ENCODE measurements at places on chromosomes 2 and 18.

DNA sequence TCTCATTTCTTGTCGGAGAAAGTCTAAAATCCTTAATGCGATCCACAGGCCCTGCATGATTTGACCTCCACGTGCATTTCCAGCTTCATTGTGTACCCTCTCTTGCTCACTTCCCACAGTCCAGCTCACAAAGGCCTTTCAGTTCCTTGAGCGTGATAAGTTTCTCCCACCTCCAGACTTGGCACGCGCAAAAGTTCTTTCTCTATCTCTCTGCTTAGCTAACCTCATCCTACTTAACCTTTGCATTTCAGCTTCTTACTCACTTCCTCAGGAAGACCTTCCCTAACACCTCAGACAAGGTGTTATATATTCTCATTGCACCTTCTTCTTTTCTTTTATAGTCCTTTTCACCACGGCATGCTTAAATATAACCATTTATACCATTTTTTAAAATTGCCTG is 124.8 kb upstream of the XPO1 start:
- DNase-seq = no peak

- DNase-seq = no peak
Observed at GRCh38 chr2:11104794-11105660, 50.2 kb upstream of the SLC66A3 start.

DNA sequence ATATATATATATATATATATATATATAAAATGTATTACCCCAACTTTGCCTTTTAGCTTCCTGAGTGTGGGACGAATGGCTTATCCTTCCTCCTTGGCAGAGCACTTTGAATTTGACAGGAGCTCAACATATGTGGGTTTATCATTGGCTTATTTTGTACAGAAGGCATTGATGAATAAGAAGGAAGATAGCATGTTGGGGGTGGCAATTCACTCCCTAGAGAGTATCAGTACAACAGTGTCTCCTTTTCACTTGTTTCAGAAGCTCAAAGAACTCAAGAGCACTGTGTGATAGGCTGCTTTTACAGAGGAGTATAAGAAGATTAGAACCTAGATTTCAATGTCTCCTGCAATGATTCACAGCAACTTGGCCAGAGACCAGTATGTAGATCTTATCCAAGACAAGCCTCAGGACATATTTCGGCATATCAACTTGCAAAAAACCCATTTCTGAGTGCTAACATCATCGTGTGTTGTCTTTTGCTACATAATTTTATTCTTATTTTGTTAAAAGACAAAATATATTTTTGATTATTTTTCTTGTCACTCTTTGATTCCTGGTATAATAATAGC is 345.8 kb downstream of the SOCS6 start:
- DNase-seq = no peak

GRCh38 chr2:17790536-17790935 is 25.7 kb upstream of the MSGN1 start:
- no peak for DNase-seq

DNA sequence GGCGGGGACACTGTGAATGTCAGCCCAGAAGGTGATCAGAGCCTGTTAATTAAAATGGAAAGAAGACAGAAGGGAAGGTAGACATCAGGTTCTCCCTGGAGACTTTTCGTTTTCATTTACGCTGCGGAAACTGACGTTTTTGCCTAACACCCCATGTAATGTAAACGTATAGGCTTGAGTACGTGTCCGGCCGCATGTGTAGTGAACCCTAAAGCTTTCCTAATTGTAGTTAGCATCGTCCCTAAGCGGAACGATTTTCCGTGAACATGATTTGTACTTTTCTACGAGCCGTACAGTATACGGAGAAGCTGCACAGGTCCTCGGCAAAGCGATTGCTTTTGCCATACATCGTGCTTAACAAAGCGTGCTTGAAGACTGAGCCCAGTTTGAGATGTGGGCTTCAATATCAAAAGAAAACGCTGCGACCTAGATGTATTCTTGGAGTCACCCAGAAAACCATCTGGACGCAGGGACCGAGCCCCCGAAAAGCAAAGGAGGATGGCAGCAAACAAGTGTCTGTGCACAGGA is 284 bp downstream of the TIMM21 start:
- DNase-seq = no peak

DNA sequence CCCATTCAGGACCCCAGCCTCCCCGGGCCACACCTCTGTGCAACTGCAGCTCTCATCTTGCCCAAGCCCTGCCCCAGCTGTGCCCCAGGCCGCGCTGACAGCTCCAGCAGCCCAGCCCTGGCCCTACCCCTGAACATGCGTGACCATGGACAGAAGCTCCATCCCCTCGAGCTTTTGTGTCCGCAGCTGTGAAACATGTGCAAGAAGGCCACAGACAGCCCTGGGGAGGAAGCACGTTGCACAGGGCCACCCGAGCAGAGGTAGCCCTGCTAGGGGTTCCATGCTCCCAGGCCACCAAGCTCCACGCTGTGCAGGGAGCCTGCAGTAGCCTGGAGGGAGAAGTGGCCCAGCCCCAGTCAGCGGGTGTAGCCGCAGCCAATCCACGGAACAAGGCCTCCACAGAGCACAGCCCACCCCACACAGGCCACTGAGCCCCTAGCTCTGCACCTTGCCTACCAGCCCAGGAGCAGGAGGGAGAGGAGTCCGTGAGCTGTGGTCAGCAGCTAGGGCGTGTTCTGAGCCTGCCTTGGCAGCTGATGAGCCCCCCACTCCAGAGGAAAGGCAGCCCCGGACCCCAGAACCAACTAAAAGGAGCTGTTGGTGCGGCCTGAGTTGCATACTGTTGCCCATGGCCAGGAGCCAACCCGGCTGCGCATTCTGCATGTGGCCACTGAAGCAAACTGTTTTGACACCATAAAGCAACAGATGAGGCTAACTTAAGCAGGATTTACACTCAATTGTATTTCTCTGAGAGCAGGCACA is 184.0 kb downstream of the SEPTIN10 start:
- no peak for DNase-seq

- no peak for DNase-seq
Observed at GRCh38 chr2:168894720-168895119, 4.5 kb upstream of the SPC25 start.

DNA sequence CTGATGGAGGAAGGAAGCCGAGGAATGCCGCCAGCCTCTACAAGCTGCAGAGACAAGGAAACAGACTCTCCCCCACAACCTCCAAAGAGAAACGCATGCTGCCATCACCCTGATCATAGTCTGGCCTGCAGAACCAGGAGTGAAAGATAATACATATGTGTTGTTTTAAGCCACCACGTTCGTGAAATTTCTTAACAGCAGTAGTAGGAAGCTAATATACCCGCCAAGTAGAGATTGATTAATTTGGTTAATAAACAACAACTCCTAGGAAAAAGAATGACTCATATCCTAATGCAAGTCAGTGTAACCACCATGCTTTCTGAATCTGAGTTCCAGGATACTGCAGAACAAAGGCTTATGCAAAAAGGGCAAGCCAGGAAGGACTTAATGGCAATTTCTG is 36.6 kb downstream of the LONRF2 start:
- no peak for DNase-seq

DNA sequence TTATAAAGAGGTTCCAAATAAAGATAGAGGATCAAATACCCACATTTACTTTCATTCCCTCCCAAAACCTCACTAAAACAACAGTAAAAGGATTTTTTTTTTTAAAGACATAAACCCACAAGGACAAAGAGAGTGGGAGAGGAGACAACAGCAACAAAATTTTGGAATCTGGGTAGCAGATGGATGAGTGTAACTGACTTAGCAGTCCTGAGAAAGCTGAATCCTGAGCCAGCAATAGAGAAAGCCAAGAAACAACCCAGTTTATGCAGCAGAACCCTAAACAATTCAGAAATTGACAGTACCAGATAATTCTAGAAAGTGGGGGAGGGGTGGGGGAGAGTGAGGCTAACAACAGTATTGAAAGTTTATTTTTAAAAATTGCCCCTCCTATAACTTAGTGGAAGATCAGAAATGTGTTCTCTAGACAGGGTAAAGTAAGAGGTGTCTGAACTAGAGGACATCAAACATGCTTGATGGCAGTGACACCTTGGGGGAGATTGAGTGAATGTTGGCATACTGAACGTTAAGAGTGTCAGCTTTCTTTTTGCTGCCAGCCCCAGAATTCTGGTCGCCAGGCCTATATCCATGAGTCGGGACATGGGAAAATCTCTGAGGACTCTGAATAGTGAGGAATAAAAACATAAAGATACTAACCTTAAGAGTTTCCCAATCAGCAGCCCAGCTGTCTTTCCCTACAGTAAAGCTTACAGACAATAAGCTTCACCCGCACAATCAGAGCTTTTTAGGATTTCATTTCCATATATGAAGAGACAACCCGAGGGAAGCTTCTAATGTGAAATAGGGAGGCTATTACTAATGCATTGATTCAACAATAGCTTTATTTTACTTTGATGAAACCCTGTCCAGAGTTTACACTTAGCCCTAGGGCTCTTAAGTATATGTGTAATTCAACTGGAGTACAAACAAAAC is 128.0 kb upstream of the ALPP start:
- DNase-seq = no peak

- peak; percentile 91 for DNase-seq
Observed at GRCh38 chr2:7555260-7555659, 638.0 kb downstream of the RNF144A start.

- no peak for DNase-seq
Observed at GRCh38 chr2:56291711-56292110, 107.9 kb downstream of the CCDC85A start.

DNA sequence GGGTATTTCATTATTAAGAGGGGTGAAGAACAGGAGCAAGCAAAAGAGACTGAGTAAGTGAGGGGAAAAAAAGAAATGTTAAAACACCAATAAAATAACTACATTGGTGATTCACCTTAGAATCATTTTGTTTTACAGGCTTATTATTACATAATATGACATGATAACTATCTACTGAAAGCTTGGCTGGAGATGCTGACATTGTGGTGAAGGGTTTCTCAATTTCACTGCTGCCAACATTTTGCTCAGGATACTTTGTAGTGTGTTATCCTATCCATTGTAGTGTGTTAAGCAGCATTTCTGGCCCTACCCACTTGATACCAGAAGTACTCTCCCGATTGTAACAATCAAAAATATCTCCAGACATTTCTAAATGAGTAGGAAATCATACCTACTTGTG is 1564.6 kb upstream of the NXPH2 start:
- DNase-seq = no peak

- no peak for DNase-seq
Observed at GRCh38 chr18:67276638-67277037, 239.9 kb downstream of the DSEL start.

- no peak for DNase-seq
Observed at GRCh38 chr18:71784777-71785176, 759.4 kb downstream of the CBLN2 start.

DNA sequence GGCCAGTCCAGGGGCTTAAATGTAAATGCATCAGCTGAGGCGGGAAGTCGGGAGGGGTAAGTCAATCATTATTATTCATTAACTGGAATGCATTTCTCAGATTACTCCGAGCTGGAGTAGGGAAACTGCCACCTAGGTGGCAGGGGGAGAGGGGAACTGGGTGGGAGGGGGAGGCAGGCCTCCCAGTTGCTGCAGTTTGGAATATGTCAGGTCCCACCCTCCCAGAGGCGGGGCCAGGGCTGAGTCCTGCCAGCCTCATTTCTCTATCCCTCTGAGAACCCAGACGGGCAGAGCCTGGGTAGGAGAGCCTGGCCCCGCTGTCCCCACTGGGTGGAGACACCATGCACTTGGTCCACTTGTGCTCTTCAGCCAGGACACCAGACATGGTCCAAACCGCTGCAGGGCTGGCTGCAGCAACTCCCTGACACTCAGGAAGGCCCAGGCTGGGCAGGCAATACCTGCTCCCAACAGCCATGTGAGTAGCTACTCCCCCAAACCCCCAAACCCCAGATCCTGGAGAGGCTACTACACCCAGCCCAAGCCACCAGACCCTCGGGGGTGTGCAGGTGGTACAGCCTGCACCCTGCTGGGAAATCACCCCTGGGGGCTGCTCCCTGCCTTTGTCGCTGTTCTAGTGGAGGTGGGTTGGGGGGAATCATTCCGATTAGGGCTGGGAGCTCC is at the start of gene GPBAR1:
GPBAR1 (plus strand) TSS at position 274 of the 681 bp plus-strand sequence. CDS start 1,710 bp downstream, outside the sequence.
- DNase-seq = no peak

DNA sequence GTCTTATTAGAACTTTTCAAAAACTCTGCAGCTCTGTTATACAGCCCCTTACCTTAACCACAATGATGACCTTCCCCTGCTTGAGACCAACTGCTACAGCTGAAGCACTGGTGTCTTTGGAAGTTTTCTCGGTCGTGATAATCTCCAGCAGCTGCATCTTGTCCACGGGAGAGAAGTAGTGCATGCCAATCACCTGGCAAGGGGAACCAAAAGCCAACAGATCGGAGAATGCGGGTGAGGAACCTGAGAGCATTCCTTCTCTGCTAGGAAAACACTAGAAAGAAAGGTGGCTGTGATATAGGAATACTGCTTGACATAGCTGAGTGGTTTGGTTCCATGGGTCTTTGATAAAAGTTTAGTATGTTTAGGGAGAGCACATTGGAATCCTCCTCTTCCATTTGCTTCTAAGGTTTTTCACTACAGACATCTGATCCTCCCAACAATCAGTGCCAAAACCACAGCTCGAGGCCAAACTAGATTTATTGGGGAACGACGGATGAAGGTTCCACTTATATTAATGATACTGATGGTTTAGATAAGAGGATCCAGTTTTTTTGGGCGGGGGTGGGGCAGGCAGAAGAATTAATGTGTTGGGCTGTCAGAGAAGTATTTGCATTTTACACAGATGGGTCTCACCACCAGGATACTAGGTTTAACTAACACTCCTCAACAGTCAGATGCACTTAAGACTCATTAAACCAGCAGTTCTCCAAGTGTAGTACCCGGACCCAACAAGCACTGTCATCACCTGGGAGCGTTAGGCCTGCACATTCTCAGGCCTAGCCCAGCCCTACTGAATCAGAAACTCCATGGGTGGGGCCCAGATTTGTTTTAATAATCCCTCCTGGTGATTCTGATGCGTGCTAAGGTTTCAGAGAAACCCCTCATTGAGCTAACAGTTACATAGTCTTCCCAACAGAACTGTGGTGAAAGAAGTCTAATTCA is 22.4 kb downstream of the GAREM2 start:
- no peak for DNase-seq

DNA sequence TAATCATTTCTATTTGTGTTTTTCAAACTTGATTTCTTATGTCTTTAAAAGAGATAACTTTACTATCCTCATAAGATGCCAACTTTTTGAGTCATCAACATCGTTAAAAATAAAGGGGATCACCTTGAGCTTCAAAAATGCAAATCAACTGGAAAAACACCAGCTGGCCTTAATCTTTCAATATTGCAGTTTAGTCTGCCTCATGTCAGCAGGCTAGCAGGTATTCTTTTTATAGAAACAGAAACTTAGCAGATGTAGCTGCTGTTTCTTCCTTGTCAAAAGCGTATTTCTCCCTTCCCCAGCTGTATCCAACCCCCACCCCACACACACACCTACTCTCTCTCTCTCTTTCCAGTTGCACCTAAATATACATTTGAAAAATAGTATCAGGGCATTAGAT is 154.1 kb upstream of the ZNF804A start:
- no peak for DNase-seq

DNA sequence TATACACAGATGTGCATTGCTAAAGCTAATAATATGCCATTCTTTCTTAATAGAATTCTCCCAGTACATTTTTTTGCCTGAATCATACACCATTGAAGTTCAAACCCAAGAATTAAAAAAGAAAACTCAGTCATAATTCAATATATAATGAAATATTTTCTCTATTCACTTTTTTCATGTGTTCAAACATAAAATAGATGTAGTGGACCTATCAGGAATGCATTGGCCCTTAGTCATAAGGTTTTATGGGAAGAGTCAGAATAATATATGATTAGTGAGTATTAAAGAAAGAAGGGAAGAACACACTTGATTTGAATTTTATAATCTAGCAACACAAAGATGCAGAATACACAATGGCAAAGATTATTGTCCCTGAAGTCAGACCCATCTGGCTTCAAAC is 297.0 kb upstream of the COL3A1 start:
- DNase-seq = no peak

GRCh38 chr18:47331026-47331425 is 79.6 kb upstream of the SKOR2 start:
- no peak for DNase-seq
